ENCODE measurements at places on chromosomes 6 and 20. TPM values are rescaled to one million over a fixed set of nuclear protein-coding genes. Genes with fewer than 3 reads are reported as not detected.

GRCh38 chr6:101080597-101080996 lies 199.5 kb upstream of the ASCC3 start:
- no peak overlapping the region for H3K27ac ChIP-seq
- H3K4me3 ChIP-seq = no peak overlapping the region
- no peaks in the 10 kb centered on the region for H3K36me3 ChIP-seq
- no peaks in the 10 kb centered on the region for H3K4me1 ChIP-seq

- H3K4me3 ChIP-seq = no peak overlapping the region
- no peak for DNase-seq
- no peaks in the 10 kb centered on the region for H3K4me1 ChIP-seq
- H3K27me3 ChIP-seq = no peaks in the 10 kb centered on the region
- H3K27ac ChIP-seq = no peak overlapping the region
Observed at GRCh38 chr6:43762966-43763695, 6.9 kb upstream of the VEGFA start.

The MUC22 gene
- not detected for total RNA-seq

GRCh38 chr6:79071547-79071946 lies 6.5 kb downstream of the PHIP start:
- no peaks in the 10 kb centered on the region for H3K27me3 ChIP-seq
- H3K36me3 ChIP-seq = no peaks in the 10 kb centered on the region
- H3K4me1 ChIP-seq = peaks cover 23% of the 10 kb centered on the region
- H3K4me3 ChIP-seq = no peak overlapping the region

DNA sequence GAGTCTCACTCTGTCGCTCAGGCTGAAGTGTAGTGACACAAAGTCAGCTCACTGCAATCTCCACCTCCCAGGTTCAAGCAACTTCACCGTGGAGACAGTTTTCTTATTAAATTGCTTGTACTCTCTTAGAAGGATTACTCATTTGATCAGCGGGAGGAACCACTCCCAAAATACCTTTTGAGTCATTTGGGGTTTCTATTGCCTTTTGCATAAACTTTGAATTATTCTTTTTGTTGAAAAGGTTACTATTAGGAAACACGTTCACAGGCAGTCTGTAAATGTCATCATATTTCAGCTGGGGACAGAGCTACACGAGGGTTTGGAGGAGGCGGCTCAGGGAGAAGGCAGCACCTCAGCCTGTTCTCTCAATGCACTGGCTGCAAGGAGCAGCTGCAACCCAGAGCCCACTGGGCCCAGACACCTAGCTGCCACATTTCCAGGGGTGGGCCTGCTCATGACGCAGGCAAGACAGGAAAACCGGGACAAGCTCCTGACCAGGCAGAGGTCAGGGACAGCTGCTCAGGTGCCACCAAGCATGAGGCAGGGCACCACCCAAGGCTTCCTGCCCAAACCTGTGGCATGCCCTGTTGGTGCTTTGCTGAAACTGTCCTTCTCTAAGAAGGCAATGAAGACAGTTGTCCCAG lies 205.9 kb downstream of the BMP7 start:
- H3K27me3 ChIP-seq = no peaks in the 10 kb centered on the region
- H3K27ac ChIP-seq = no peak overlapping the region
- H3K36me3 ChIP-seq = no peaks in the 10 kb centered on the region
- no peaks in the 10 kb centered on the region for H3K4me1 ChIP-seq
- H3K4me3 ChIP-seq = no peak overlapping the region
- DNase-seq = no peak

The AGER gene
- total RNA-seq = 4.1 TPM

The ARG1 gene
- total RNA-seq = not detected

GRCh38 chr6:924661-925060 lies 231.7 kb upstream of the EXOC2 start:
- H3K36me3 ChIP-seq = no peaks in the 10 kb centered on the region
- no peaks in the 10 kb centered on the region for H3K4me1 ChIP-seq
- no peak overlapping the region for H3K4me3 ChIP-seq
- H3K27ac ChIP-seq = no peak overlapping the region
- H3K27me3 ChIP-seq = no peaks in the 10 kb centered on the region

DNA sequence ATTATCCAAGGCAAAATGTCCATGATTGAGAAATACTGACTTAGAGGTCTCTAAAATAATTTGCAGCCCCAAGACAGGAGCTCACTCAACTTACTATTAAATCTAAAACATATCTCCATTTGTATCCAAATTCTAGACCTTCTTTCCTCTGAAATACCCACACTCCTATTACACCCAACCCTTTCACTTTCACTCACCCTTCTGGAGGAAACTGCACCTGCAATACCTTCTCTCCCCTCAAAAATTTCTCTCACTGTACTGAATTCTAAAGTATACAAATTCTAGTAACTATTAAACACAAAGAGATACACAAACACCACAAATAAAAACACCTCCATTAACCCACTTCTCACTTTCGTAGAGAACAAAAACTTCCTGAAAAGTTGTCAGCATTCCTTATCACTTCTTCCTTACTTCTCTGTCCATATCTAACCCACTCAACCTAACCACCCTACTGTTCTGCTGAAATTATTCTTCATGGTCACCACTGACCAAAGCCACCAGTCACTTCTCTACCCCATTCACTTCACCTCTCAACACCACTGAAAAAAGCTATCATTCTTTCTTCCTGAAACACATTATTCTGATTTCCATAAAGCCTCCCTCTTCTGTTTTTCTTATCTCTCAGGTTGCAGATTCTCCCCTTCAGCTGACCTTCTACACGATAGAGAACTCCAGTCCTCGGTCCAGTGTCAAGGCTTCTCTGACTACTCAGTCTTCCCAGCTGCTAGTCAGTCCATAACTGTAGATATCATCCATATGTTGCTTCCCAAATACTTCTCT lies 12.0 kb downstream of the LMBRD1 start:
- H3K27me3 ChIP-seq = no peaks in the 10 kb centered on the region
- H3K27ac ChIP-seq = no peak overlapping the region
- H3K36me3 ChIP-seq = no peaks in the 10 kb centered on the region
- H3K4me3 ChIP-seq = no peak overlapping the region
- H3K4me1 ChIP-seq = no peaks in the 10 kb centered on the region

DNA sequence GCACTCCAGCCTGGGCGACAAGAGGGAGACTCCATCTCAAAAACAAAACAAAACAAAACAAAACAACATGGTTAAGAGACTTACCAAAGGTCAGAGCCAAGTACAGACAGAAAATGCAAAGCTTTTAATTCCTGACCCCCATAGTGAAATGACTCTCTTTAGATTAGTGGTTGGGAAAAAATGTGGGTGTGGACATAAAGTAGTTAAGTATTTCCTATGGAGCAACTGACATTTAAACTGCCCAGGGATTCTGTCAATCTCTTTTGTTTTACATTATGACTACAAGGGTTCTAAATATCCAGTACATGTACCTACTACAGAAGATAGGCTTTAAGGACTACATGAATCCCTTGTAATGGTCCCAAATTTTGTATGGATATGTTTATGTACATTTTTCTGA lies 75.1 kb downstream of the IRAK1BP1 start:
- H3K27me3 ChIP-seq = no peaks in the 10 kb centered on the region
- no peaks in the 10 kb centered on the region for H3K36me3 ChIP-seq
- H3K27ac ChIP-seq = no peak overlapping the region

DNA sequence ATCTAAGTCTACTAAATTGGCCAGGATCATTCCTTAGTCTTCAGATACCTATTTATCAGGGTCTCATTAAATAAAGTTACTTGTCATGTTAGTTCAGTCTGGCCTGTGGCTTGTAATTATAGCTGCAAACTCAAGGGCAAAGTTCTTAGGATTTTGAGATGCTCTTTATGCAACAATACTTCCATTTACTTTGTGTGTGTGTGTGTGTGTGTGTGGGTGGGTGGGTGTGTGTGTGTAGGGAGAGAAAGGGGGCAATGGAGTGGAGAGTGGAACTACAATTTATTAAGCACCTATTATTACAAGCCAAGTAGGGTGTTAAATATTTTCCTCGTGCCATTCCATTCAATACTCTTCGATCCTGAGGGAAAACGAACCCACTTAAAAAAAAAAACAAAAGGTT lies 17.7 kb upstream of the TBC1D20 start:
- no peak overlapping the region for H3K27ac ChIP-seq
- DNase-seq = no peak
- H3K27me3 ChIP-seq = no peaks in the 10 kb centered on the region
- H3K4me3 ChIP-seq = no peak overlapping the region

The MMS22L gene
- total RNA-seq = 7.7 TPM

The CNKSR3 gene
- total RNA-seq = 15.5 TPM

DNA sequence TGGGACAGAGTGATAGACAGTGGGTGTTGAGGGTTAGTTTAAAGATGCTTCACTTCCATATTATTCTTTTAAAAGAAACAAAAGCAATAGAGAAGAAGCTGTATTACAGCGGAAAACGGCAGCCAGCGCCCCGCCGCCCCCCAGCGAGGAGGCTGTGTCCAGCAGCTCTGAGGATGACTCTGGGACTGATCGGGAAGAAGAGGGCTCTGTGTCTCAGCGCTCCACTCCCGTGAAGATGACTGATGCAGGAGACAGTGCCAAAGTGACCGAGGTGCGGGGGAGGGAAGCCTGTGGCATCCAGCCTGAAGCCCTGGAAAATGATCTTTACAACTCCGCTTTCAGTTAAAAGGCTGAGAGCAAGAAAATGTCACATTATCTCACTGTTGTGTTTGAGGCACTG lies 100.2 kb downstream of the FIG4 start:
- H3K27me3 ChIP-seq = no peaks in the 10 kb centered on the region
- peak overlapping the region; percentile 95 for H3K27ac ChIP-seq
- peaks cover 12% of the 10 kb centered on the region for H3K36me3 ChIP-seq
- peaks cover 7% of the 10 kb centered on the region for H3K4me1 ChIP-seq
- no peak overlapping the region for H3K4me3 ChIP-seq

The AKAP7 gene
- total RNA-seq = 10.1 TPM

The SLC12A5 gene
- total RNA-seq = not detected

The SFTA2 gene
- not detected for total RNA-seq

GRCh38 chr6:128569732-128570679 lies 49.6 kb upstream of the PTPRK start:
- no peak for DNase-seq
- H3K4me3 ChIP-seq = no peak overlapping the region
- peaks cover 11% of the 10 kb centered on the region for H3K4me1 ChIP-seq
- H3K36me3 ChIP-seq = no peaks in the 10 kb centered on the region

GRCh38 chr6:169543704-169544103 lies 158.1 kb downstream of the WDR27 start:
- no peak overlapping the region for H3K27ac ChIP-seq
- no peaks in the 10 kb centered on the region for H3K4me1 ChIP-seq
- no peak for DNase-seq
- no peak overlapping the region for H3K4me3 ChIP-seq
- H3K27me3 ChIP-seq = no peaks in the 10 kb centered on the region

DNA sequence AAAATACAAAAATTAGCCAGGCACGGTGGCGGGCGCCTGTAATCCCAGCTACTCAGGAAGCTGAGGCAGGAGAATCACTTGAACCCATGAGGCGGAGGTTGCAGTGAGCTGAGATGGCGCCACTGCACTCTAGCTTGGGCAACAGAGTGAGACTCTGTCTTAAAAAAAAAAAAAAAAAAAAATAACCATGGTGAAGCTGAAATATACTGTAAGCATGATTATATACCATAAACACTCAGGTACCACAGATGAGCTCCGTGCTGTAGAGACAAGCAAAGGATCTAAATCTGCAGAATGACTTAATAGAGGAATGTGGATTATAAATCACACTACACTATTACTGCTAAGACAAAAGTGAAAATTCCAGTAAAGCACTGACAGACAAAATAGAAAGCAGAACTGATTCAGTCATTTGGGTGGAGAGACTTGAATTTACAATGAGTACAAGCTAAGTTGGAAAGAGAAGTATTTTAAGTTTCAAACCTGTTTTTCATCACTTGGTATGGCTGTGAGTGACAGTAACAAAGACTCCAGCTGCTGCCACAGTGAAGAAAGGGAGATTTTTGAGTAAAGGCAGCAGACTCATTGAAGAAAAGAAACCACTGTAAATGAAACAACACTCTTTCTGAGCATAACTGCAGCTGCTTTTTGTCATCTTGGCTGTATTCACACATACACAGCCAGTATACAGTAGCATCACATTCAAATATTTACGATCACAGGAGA lies 322.1 kb downstream of the RNGTT start:
- H3K27me3 ChIP-seq = no peaks in the 10 kb centered on the region
- H3K4me3 ChIP-seq = no peak overlapping the region
- H3K4me1 ChIP-seq = no peaks in the 10 kb centered on the region
- no peak for DNase-seq

The GSTA3 gene
- not detected for total RNA-seq

The EMILIN3 gene
- total RNA-seq = 34.7 TPM

- no peaks in the 10 kb centered on the region for H3K27me3 ChIP-seq
- H3K27ac ChIP-seq = peak within 1 kb of the TSS; percentile 34
- H3K36me3 ChIP-seq = no peaks in the 10 kb centered on the region
- no peak for DNase-seq
- H3K4me3 ChIP-seq = no peak within 1 kb of the TSS
Observed at GRCh38 chr6:168078943-168079405, at the start of gene FRMD1. Gene FRMD1, minus strand, starts transcription at chr6:168079212. Its CDS starts 118 bp downstream, at chr6:168079094.

DNA sequence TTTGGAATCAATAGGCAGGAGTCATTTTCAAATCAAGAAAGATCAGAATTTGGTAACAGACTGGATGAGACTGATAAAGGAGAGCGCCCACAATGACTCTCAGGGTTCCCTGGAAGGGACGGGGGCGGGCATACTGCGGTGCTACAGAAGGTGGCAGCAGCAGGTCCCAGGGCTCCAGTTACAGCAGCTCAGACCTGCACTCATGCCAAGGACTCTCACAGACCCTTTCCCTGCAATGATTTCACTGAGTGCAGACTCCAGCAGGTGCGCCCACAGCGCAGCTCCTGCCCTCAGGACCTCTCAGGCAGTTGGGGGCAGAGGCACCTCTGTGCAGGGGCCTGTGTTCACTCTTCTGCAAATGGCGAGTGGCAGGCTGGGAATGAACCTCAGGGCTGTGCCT lies 359.8 kb downstream of the ZFAND3 start:
- H3K4me1 ChIP-seq = no peaks in the 10 kb centered on the region
- DNase-seq = no peak
- H3K27me3 ChIP-seq = no peaks in the 10 kb centered on the region
- peaks cover 21% of the 10 kb centered on the region for H3K36me3 ChIP-seq

The PRL gene
- total RNA-seq = not detected

GRCh38 chr6:73109659-73110058 lies 115.6 kb downstream of the KHDC1L start:
- no peak overlapping the region for H3K4me3 ChIP-seq
- no peaks in the 10 kb centered on the region for H3K27me3 ChIP-seq
- H3K36me3 ChIP-seq = no peaks in the 10 kb centered on the region
- H3K27ac ChIP-seq = no peak overlapping the region

DNA sequence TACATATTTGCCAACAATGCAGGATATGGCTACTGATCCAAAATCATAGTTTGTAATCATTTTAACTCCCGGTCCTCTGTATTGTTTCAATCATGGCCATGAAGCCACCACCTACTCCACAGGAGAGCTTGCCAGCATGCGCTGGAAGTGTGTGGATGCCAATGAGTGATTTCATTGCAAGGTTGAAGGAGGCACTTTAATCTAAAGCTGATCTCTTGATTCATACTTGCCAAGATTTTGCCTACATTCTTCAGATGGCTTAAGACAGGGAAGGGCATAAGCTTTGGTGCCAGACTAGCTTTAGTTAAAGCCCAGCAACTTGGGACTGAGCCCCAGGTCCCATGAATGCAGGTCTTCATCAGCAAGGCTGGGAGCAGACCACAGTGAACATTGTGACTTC lies 58.8 kb downstream of the TPD52L1 start:
- H3K4me3 ChIP-seq = no peak overlapping the region
- no peak overlapping the region for H3K27ac ChIP-seq
- no peaks in the 10 kb centered on the region for H3K4me1 ChIP-seq
- no peaks in the 10 kb centered on the region for H3K36me3 ChIP-seq

The KCNK15 gene
- total RNA-seq = 1.9 TPM

The HLA-DRB1 gene
- 41.6 TPM for total RNA-seq

GRCh38 chr6:42241915-42242314 lies 24.3 kb upstream of the MRPS10 start:
- DNase-seq = no peak
- H3K27me3 ChIP-seq = no peaks in the 10 kb centered on the region
- no peak overlapping the region for H3K4me3 ChIP-seq
- H3K27ac ChIP-seq = no peak overlapping the region
- peaks cover 82% of the 10 kb centered on the region for H3K36me3 ChIP-seq
